Stimulated activated naive CD8-positive, alpha-beta T cell treated with anti-CD3 and anti-CD28 coated beads, Interleukin-15, amount 100 ng/mL, for 72 hours (primary cell): ENCODE measurements at places on chromosomes 5 and 9.

DNA sequence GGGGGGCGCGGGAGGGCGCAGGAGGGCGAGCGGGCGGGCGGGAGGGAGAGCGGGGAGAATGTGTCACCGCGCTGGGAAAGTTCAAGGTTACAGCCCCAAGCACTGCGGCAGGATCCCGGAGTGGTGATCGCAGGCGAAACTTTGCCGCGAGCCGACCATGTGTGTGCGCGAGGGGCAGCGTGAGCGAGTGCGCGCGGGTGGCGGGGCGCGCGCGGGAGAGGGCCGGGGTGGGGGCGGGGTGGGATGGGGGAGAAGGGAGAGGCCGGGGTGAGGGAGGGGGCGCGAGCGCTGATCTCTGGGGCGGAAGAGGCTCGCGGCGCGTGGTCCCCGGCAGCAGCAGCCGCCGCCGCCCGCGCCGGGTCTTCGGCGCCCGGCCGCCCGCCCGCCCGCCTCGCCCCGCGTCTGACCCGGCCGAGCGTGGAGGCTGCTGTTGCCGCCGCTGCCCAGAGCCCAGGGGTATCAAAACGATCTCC is at the start of gene NFIB:
TSS of gene NFIB (minus strand) at position 191 of the 473 bp plus-strand sequence. CDS start 630 bp downstream, outside the sequence.
- no peak for DNase-seq

DNA sequence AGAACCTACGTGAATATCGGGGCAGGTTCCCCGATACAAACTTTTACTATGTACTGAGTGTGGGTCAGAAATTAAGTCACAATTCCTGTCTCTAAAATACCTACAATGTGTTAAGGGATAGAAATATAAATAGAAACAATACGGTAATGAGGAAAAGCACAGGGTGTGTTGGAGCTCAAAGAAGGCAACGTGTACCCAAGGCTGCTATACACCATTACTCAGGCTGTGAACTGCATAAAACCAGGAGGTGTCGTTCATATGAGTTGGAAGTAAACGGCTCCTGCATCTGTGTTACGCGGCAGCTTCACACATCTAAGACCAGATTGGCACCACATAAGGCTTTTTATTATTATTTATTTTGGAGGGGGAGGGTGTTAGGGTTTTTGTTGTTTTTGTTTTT is 50.1 kb upstream of the TRPM3 start:
- DNase-seq = no peak

DNA sequence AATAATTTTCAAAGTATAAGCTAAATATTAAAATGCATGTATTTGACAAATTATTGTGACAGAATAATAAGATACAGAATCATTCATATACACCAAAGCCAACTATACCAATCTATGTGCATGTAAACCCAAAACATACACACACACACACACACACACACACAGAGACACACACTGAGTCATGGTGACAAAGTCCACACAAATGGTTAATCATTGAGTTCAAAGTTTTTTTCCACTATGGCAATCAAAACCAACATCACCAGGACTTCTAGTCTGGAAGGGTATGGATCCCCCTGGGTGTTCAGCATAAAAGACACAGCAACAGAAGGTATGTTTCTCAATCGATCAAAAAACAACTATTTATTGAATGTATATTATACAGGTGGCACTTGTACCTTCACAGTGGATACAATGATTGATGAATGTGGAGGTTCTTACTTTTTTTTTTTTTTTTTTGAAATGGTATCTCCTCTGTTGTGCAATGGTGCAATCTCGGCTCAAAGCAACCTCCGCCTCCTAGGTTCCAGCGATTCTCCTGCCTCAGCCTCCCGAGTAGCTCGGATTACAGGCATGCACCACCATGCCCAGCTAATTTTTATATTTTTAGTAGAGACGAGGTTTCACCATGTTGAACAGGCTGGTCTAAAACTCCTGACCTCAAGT is 137.0 kb downstream of the PDE4D start:
- no peak for DNase-seq

DNA sequence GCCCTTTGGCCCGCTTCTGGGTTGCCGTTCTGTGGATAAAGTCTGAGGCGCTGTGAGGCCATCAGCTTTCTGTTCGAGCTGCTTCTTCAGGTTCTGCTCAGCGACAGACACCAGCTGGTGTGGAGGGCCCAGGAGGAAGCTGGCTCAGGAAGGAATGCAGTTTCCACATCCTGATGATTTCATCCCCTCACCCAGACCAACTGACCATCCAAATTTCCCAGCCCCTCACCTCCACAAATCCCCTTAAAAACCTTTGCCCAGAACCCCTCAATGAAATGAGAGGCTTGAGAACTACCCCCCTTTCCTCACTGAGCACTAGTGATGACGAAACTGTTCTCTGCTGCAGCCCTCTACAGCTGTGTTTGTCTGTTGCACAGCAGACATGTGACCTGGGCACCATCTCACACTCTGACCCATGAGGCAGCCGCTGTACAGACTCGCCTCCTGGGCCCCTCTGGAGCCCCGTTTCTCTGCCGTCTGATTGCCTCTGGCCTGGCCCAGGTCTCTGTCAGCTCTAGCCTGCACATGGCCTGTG is 45.4 kb downstream of the SPATA31C2 start:
- DNase-seq = no peak

GRCh38 chr9:70031141-70031545 is 12.5 kb upstream of the MAMDC2 start:
- DNase-seq = no peak

DNA sequence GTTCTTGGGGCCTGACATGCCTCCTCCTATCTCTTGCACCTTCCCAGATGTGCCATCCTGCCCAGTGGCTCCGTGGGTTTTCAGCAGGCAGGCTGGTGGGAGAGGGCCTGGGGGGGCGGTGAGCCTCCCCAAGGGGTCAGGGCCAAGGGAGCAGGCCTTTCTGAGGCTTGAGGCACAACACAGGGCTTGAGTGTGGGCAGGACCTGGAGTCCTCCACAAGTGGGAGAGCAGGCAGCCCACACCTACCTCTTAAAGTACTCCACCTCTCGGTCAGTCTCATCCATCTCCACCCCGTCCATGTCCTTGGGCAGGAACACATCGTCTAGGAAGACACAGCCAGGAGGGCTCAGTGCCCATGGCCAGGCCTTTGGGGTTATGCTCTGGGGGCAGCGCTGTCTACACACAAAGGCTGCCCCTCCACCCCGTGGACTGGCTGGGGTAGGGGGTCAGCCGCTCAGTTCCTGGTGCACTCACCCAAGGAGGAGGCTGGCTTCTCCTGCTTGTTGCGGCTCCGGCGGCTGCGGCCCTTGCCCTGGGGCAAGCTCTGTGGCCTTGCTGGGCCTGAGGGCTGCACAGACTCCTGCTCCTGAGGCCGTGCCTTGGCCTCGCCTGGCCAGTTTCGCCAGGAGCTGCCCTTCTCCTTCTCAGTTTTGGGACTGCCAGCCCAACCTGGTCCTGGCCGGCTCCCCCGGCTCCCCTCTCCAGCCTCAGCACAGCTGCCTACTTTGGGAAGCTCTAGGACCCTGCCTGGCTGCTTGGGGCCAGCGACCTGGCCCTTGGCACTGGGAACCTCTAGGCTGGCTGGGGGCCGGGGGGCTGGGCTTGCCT is 7.2 kb upstream of the DDX41 start:
- DNase-seq = no peak

GRCh38 chr9:88076286-88077070 is 61.8 kb downstream of the SPATA31C2 start:
- DNase-seq = peak; percentile 36

DNA sequence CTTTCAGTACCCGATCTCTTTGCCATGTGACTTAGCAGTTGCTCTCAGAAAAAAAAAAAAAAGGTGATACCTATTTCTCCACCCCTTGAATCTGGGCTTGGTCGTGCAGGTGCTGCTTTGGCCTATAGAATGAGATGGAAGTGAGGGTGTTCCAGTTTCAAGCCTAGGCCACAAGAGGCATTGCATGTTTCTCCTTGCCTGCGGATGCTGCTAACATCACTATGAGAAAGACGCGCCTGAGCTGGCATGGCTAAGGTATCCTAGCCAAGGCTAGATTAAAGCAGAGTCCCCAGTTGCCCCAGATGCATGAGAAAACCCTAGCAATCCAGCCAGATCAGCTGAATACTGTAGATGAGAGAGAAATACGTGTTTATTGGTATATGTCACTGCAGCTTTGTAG is 14.7 kb upstream of the CSF1R start:
- no peak for DNase-seq

DNA sequence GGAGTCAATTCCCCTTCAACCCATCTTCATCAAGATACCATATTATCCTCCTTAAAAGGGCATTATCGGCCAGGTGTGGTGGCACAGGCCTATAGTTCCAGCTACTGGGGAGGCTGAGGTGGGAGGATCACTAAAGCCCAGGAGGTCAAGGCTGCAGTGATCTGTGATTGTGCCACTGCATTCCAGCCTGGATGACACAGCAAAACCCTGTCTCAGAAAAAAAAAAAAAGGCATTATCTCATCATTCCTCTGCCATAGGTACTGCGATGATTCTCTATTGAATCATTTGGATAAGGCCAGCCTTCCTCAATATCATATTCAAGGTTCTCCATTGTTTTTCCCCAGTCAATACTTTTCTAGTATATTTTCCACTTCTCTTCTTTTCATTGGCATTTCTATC is 39.2 kb upstream of the RAB3C start:
- DNase-seq = no peak

DNA sequence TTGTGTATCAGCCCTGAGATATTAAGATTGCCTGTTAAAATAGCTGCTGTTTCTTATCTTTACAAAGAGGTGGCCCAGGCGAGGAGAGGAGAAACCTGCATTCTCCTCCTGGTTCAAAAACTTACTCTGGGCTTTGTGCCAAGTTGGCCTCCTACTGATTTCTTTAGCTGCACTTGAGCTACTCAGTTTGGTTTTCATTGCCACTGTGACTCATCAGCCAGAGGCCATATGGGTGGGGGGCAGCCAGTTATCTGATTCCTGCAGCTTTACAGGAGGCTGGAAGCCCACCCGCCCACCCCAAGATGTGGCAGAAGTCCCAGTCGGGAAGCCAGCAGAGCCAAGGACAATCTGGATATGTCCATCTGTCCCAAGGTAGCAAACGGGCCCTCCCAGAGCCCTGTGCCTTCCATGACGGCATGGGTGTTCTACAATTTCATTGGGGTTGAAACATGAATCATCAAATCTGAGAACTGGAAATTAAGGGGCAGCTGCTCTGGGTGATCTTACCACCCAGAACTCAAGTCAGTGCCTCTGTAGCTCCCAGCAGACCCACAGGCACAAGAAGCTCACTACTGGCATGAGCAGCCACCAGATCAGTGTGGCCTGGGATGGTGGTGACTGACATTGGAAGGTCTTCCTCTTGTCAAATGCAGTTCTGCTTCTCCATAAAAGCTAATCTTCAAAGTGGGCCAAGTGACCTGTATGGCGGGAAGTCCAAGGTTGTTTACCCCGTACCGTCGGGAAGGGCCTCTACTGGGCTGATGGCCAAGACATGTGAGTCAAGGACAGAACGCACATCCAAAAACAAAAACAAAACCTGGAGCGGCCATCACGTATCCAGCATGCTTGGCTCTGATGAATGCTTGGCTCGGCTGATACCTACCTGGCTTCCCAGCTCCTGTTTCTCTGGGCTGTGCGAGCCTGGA is 15.6 kb downstream of the FCN2 start:
- DNase-seq = no peak

DNA sequence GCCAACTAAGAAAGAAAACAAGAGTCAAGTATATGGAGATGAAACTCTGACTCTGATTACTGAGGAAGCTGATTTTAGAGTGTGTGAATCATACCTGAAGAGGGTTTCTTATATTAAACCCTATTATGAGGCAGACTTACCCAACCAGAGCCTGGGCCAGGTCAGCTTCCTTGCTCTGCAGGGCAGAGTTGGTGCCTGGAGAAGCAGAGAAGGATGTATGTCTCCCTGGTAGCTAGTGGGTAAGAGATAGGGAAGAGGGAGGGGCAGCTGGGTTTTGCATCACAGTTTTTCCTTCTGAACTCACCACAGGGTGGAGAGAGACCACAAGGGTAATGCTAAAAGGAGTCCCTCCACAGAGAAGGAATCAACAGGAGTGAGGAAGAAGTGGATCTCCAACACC is 104.1 kb downstream of the CMYA5 start:
- DNase-seq = no peak

DNA sequence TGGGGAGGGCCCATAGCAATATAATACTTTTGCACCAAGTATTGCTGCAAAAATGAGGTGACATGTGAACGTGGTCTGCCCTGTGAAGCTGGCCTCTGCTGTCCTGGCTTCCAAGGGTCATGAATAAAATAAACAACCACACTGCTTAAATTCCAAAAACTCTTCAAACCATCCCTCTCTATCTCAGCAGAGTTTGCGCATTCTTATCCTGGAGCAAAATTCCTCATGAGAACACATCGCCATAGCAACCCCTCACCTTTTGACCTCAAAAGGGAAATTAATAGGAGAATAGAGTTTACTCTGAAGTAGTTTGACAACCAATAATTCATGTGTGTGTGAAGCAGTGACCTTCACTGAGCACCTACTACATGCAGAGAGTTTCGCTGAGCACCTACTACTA is 342.9 kb downstream of the SPOCK1 start:
- DNase-seq = no peak

- no peak for DNase-seq
These were observed 26.7 kb downstream of the BDP1 start for GRCh38 chr5:71482132-71482531.

DNA sequence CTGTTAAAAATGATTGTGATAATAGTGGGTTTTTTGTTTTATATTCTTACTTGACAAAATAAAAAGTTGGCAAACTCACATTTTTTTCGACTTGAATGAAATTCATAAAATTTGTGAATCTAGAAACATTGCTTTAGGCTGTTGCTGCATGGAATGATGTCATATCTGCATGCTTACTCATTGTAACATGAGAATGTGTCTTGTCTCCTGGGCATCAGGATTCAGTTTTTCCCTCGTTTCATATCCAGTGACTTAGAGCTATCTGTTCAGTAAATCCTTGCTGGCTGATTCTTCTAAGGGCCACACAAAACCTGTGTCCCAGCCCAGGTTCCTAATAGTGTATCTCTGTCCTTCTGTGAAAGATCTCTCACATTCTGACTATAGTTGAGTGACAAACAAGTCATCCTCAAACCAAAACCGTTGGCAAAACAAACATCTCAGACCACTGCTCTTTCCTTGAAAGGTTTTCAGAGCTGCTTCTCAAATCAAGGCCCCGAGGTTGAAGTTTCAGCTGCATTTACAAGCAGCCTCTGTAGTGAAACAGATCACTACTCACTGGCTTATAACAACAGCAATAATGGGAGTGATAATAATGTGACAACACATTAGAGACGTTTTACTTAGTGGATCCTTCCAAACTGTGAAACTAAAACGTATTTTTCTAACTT is 95.0 kb downstream of the NPR3 start:
- no peak for DNase-seq

GRCh38 chr5:151318850-151319732 is 15.5 kb upstream of the SLC36A3 start:
- DNase-seq = no peak

DNA sequence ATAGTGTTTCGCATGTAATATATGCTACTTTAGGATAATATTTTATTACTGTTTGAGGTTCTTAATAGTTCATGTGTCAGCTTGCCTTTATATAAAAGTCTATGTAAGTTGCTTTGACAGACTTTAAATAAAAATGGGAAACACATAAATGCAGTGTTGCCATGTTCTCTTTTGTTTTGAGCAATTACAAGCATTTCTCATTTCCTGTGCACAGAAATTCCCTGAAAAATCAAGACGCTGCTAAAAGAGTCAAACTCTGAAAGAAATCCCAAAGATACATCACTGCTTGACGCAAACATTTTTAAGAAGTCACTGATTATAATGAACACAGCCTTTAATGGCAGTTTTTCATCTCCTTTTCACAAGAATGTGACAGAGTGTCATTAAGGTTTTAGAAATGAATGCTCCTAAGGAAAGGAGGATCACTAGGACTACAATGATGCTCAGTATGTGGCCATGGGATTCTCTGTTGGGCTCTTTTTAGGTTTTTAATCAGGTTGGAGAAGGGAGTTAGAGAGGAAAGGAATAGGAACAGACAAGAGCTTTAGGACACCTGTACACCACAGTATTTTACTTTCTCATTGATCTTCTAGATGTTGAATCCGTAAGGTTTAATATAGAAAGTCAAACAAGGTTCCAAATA is 29.4 kb downstream of the ZCCHC7 start:
- no peak for DNase-seq
